ENCODE measurements at places on chromosomes 3 and 15. TPM values are rescaled to one million over a fixed set of nuclear protein-coding genes. Genes with fewer than 3 reads are reported as not detected.

GRCh38 chr3:113498221-113499005 is 16.5 kb downstream of the SPICE1 start:
- H3K36me3 ChIP-seq, result no peaks in the 10 kb centered on the region
- H3K27me3 ChIP-seq, result no peaks in the 10 kb centered on the region
- no peak overlapping the region for H3K27ac ChIP-seq
- no peak overlapping the region for H3K4me3 ChIP-seq

DNA sequence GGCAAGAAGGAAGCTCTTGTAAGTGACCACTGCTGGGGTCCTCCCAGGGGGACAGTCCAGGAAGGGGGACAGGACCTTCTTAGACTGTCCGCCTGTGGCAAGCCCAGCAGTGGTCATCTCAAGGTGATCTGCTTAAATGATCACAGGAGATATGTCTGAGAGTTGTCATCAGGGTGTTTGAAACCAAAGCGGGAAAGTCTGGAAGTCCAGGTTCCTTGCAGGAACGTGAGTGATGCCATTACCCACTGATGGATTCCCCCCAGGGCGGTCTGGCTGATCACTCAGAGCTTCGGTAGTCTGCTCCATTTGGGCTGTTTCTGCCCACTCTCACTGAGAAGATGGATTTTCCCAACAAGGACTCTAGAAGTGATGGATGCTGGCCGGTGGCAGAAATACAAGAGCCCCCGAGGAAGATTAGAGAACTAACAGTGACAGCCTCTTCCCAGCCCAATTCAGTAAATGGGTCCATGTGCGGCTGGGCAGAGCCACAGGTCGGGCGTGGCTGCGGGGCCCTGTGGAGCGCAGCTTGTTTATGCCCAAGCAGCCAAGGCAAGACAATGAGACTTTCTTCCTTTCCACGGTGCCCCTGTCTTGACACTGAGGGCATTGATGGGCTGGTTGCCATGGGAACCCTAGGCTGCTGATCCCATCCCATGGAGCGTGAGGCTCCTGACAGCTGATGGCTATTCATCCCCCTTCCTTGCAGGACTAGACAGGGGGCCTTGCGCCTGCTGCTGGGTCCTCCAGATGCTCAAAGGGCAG is 9.5 kb downstream of the PCSK6 start:
- H3K27me3 ChIP-seq, result peaks cover 12% of the 10 kb centered on the region
- no peaks in the 10 kb centered on the region for H3K36me3 ChIP-seq
- no peak overlapping the region for H3K27ac ChIP-seq
- no peak for DNase-seq

Gene GUCA1C
- not detected for total RNA-seq

Gene FBXO40
- total RNA-seq, result not detected

Gene OR5K2
- not detected for total RNA-seq

Gene AMIGO3
- total RNA-seq, result 1.0 TPM

- H3K4me1 ChIP-seq, result peaks cover 61% of the 10 kb centered on the region
- peak; percentile 90 for DNase-seq
- peak overlapping the region; percentile 40 for H3K4me3 ChIP-seq
- no peaks in the 10 kb centered on the region for H3K27me3 ChIP-seq
- H3K36me3 ChIP-seq, result peaks cover 8% of the 10 kb centered on the region
- H3K27ac ChIP-seq, result peak overlapping the region; percentile 89
These were observed 140.5 kb upstream of the TBL1XR1 start for GRCh38 chr3:177337541-177338331.
